ENCODE measurements at places on chromosomes 3 and 15.

- DNase-seq: no peak
These were observed 11.3 kb upstream of the MANF start for GRCh38 chr3:51373658-51374421.

DNA sequence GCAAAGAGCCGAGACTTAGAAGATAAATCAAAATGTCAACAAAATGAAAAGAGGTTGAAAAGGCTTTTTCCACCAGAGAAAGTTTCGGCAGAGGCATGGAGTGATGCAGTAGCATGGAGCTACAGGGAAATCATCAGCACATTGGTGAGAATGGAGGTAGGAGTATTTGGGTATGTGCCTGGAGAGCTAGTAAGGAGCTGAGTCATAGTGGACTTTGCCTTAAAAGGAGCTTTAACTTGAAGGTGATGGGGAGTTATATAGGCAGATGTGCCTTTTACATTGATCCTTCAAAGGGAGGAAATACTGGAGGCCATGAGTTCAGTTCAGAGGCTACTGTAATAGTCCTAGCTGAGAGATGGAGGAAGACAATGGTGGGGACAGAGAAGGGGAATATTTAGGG lies 44.3 kb downstream of the IL5RA start:
- no peak for DNase-seq

GRCh38 chr3:197022405-197023231 lies 7.0 kb downstream of the MELTF start:
- no peak for DNase-seq

DNA sequence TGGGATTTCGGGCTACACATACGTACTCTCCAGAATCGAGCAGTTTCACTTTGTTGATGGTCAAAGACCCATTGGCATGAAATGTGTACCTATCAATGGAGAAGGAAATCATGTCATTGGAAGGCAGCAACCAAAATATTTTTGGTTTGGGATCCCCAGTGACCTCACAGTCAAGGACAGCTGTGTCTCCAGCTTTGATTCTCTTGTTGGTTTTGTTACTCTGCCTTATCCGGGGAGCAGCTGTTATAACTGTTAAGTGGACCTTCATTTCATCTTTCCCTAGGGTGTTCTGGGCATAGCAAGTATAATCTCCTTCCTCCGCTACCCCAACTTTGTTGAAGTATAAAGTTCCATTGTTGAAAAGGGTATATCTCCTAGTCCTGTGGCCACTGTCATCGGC lies 23.0 kb downstream of the IGSF10 start:
- no peak for DNase-seq

- no peak for DNase-seq
These were observed 8.4 kb downstream of the SNX4 start for GRCh38 chr3:125511420-125512118.

DNA sequence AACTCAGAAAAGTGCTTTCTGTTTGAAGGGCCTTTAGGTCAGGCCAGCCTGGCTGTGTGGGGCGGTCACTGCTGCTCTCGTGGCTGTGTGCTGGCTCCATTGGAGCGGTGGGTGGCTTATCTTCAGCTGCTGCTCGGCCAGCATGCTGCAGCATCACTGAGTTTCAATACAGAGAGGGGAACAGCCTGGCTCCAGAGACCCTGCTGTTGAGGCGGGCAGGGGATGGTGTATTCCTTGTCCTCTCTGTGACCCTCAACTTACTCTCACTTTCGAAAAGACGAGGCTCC lies 248.5 kb upstream of the ONECUT1 start:
- DNase-seq: no peak

- DNase-seq: no peak
These were observed 302.9 kb downstream of the TLE3 start for GRCh38 chr15:69794645-69795469.

DNA sequence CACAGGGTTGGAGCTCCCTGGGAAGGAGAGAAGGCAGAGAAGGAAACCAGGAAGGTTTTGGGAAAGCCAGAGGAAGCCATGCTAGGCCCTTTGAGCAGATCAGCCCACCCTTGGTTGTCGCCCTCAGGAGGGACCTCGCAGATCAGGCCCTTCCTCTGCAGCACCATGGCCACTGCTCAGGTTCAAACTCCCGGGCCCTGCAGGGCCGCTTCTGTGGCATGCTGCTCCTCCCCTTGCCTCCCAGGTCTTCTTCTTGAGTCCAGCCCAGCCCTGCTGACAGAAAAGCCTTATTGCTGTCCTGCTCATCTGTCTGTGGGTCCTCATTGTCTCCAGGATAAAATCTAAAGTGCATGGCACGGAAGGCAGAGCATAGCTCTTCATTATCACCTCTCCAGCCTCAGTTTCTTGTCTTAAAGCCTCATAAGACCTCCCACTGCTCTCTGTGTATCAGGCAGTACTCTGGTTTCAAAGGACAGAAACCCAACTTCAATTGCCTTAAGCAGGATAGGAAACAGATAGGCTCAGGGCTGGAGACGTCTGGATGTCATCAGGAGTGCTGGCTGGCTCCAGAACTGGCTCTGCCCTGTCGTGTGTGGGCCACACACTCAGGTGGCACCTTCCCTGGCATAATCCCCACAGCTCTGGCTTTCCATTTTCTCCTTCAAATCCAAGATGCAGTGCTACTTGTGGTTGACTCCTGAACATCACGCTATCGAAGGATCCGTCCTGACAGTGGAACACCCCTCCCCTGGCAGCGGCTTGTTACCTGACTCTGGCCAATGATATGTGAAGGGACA lies 118.5 kb downstream of the EEFSEC start:
- no peak for DNase-seq

- no peak for DNase-seq
These were observed 25.0 kb downstream of the CTNNB1 start for GRCh38 chr3:41224120-41224806.

DNA sequence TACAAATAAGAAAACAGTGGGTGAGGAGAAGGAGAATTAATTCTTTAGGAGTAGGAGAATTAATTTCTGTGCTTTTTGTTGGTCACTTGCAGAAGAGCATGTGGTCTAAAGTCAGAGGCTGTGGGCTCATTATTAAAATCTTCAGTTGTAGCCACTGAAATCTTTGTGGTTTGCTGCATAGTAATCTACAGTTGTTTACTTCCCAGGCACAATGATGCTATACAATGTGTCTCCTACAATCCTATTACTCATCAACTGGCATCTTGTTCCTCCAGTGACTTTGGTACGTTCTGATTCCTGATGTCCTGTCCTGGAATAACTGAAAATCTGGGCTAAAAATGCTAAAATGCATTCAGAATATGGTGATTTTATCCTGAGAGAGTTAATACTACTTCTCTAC lies 21.0 kb downstream of the IFT122 start:
- DNase-seq: no peak

GRCh38 chr15:31324186-31324585 lies 2.4 kb upstream of the KLF13 start:
- DNase-seq: no peak

- DNase-seq: no peak
These were observed 421.6 kb downstream of the EPHB1 start for GRCh38 chr3:135216659-135217058.

GRCh38 chr3:100093831-100094230 lies 20.5 kb downstream of the FILIP1L start:
- no peak for DNase-seq

DNA sequence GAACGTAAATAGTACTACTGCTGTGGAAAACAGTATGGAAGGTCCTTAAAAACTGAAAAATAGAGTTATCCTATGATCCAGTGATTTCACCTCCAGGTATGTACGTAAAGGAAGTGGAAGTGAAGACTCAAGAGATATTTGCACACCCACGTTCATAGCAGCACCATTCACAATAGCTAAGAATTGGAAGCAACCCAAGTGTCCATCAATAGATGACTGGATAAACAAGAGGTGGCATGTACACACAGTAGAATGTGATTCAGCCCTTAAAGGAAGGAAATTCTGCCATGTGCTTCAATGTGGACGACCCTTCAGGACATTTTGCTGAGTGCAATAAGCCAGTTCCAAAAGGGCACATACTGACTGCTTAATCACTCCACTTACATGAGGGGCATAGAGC lies 188.3 kb downstream of the APBA2 start:
- no peak for DNase-seq

- no peak for DNase-seq
These were observed 352 bp downstream of the CHRD start for GRCh38 chr3:184380185-184380626.

GRCh38 chr3:143067201-143067600 lies 52.4 kb upstream of the CHST2 start:
- DNase-seq: no peak

DNA sequence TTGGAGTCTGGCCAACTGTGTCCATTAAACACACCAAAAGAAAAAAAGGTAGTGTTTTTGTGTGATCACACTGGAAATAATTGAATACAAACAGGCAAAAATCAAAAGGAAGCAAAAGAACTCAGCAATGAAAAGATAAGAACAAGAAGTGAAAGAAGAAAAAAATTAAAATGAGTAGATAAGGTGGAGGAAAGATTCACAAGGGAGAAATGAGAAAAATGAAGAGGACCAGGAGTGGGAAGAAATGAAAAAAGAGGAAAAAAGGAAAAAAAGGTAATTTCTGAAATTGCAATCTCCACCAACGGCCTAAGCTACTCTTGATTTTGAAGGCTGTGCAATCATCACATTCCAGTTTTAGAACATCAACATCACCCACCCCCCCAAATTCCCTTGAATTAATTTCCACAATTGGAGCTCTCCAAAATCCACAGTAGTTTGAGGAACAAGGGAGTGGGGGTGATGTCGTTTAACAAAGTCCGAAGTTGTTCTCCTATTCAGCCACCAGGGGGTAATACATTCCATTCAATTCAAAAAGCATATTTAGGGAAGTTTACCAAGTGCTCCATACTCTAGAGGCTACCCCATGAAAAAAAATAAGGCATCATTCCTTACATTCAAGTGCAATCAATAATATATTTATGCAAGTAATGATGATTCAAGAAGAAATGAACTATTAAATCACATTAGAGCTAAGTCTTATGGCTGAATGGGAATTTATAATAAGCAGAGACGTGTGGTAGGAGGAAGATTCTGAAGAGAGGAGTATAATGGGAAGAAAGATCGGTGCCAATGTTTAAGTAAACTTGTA lies 37.4 kb downstream of the ZNF860 start:
- no peak for DNase-seq

- DNase-seq: no peak
These were observed 190.8 kb upstream of the CNTN4 start for GRCh38 chr3:1907911-1908310.

DNA sequence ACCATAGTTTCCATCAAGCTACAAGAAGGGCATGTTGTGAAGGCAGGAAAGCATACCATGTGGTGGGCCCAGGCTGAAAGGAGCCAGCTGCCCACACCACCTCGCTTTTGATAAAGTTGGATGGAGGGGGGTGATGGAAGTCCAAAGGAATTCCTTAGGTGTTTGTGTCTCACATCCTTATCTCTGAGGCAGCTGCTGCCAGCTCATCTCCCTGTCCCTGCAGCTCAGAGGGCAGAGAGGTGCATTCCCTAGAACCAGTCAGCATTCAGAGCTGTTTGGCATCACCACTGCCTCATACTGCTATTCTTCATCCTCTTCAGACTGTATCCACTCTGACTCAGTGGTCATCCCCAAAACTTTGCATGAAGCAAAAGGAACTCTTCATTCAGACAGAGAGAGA lies 141.5 kb upstream of the BFSP2 start:
- peak; percentile 7 for DNase-seq

DNA sequence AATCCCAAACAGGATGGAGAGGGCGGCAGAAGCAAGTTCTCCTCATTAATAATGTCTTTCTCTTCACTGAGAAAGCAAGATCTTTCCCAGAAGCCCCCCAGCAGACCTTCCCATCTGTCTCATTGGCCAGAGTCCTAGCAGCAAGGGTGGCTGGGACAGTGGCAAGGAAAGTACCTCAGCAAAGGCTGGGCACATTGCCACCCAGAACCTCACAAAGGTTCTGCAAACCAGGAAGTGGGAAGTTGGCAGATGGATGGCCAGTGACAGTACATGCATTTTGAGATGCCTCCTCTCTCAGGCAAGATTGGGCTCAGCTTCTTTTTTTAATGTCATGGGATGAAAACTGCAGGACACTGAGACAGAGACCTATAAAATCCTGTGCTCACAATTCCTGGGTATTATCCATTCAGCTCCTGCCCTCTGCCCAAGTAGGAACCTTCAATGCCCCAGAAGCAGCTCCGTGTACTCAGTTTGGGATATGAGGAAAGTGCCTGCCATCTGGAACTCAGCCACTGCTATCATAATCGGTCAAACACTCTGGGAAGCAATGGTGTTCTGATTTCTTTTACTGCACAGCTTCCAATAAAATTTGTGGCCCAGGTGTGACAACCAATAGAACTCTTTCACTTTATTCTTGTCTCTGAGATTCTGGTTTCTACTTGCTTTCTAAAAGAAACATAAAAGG lies 25.5 kb downstream of the DPH3 start:
- DNase-seq: no peak

GRCh38 chr3:187293516-187294430 lies 2.2 kb upstream of the MASP1 start:
- DNase-seq: no peak

GRCh38 chr15:67820992-67821783 lies 4.1 kb upstream of the SKOR1 start:
- peak; percentile 12 for DNase-seq

DNA sequence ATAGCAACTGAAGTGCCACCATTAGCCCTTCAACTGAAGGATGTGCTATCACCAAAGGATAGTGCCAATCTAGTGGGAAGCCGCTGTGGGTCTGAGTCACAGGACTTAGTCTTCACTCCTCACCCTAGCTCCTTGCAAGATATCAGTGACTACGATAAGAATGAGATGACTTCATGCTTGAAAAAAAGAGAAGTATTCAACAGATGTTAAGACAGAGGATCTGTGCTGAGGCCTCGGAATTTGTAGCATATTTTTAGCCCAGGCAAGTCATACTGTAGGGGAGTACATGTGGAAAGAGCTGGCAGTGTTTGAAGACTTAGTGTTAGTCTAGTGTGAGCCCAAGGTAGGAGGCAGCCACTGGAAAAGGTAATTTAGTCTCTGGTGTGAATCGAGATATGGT lies 270.7 kb upstream of the LRTM1 start:
- DNase-seq: no peak

DNA sequence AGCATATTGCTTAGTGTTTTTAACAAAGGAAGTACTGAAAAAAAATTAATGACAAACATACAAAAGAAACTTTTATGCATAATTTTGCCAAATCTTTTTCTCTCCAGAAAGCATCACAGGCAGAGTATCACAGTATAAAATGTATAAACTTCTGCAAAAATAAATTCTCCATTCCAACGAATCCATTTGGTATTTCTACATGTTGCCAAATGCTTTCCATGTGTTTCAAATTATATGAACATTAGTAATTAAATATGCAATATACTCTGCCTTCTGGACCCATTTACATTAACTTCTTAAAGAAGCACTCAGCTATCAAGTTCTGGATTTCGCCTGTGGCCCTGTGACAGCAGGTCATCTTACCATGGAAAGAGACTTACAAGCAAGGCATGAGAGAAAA lies 189.1 kb upstream of the ALCAM start:
- no peak for DNase-seq

GRCh38 chr3:114565216-114565615 lies 271.4 kb downstream of the TIGIT start:
- no peak for DNase-seq
